ENCODE measurements at places on chromosomes 11 and 22.

DNA sequence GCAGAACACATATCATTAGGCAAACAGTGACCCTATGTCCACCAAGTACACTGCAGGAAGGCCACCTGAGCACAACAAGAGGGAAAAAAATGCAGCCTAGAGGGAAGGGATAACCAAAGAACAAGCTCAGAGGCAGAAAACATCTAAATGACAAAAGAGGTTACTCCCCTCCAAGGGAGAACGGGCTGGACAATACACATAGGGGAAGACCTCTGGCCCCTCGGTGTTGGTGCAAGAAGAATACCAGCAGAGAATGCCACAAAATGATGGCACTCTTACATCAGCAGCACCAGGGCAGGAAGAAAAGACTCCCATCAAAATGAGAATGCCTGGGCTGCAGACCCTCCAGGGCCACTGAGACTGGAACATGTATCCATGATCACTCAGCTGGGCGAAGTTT is 66.6 kb upstream of the OPCML start:
- DNase-seq, result no peak

- DNase-seq, result no peak
Observed at GRCh38 chr11:71281204-71281603, 28.8 kb upstream of the SHANK2 start.

DNA sequence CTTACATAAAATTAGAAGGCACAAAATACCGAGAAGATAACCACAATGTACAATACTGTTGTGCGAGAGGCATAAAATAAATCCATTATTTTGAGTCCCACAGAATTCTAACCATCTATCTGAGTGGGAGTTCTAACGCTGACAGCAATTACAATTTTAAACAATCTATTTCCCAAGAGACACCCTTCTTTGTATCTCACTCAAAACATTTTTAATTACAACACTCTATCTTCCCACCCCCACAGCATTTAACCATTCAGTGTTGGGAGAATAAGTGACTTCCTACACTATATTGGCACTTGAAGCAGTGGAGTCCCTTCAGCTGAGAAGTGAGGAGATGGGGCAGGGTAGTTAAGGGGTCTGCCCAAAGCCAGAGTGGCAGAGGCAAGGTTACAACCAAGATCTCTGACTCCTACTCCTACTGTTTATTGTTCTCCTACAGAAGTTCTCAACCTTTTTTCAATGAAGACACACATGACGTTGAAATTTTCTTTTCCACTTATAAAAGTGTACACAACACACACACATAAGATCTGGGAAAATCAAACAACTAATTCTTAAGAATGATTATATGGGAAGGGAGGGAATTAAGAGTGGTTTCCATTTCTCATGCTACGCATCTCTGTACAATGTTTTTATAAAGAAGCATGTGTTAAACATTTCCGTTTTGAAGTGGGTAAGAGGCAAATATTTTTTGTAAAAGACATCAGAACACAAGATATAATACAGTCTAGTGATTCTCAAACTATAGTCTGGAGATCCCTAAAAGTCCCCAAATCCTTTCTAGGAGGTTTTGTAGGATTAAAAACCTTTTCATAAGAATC is 10.9 kb downstream of the SLC25A17 start:
- DNase-seq, result no peak

GRCh38 chr22:16922706-16923105 is 85.3 kb downstream of the GAB4 start:
- DNase-seq, result no peak

GRCh38 chr11:122285070-122285988 is 169.3 kb upstream of the BLID start:
- DNase-seq, result no peak

- DNase-seq, result peak; percentile 52
Observed at GRCh38 chr11:67439321-67440228, 2.1 kb upstream of the PTPRCAP start.

- no peak for DNase-seq
Observed at GRCh38 chr22:46551321-46551720, 13.9 kb upstream of the CELSR1 start.

DNA sequence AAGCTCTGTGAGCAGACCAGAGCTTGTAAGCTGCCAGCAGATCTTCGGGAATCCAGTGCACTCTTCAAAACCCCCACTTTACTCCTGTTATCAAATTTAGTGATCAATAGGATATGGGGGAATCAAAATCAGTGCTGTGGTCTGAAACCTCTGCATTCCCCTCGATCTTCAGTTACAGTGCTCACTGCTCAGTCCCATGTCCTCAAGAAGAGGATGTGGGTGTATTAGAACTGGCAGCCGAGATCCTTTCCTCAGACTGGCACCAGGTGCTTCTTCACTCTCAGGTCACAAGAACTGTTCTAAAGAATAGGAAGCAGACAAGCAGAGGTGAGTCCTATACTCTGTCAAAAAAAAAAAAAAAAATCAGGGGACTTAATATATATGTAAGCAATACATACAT is 15.3 kb upstream of the MAML2 start:
- DNase-seq, result no peak

GRCh38 chr11:17821648-17822400 is 87.2 kb downstream of the KCNC1 start:
- no peak for DNase-seq

- DNase-seq, result peak; percentile 42
Observed at GRCh38 chr11:2844116-2844842, 41.3 kb downstream of the CDKN1C start.

DNA sequence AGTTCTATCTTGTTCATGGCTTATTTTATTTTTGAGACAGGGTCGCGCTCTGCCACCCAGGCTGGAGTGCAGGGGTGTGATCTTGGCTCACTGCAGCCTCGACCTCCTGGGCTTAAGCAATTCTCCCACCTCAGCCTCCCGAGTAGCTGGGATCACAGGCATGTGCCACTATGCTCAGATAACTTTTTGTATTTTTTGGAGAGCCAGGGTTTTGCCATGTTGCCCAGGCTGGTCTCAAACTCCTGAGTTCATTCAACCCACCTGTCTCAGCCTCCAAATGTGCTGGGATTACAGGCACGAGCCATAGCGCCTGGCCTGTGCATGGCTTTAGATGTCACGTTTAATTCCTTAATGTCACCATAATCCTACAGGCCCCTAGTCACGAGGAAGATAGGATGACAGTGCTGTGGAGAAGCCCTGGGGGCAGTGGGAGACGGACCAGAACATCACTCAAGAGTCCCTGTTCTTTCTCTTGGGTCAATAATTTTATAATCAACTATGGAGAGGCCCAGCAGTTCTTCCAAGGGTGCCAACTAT is 99.5 kb downstream of the RDX start:
- no peak for DNase-seq

DNA sequence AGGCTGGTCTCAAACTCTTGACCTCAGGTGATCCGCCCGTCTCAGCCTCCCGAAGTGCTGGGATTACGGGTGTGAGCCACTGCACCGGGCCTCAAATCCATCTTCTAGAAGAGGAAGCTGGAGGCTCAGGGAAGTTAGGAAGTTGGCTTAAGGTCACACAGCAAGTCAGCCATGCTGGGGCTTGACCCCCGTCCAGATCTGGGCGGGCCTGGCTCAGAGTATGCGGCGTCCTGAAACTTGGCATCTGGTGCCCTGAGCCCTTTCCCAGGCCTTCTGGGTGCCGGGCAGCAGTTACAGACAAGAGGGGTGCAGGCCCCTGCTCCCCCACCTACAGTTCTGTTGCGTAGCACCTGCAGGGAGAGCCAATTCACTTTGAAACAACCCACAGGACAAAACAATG is 11.2 kb downstream of the MPPED1 start:
- DNase-seq, result no peak

DNA sequence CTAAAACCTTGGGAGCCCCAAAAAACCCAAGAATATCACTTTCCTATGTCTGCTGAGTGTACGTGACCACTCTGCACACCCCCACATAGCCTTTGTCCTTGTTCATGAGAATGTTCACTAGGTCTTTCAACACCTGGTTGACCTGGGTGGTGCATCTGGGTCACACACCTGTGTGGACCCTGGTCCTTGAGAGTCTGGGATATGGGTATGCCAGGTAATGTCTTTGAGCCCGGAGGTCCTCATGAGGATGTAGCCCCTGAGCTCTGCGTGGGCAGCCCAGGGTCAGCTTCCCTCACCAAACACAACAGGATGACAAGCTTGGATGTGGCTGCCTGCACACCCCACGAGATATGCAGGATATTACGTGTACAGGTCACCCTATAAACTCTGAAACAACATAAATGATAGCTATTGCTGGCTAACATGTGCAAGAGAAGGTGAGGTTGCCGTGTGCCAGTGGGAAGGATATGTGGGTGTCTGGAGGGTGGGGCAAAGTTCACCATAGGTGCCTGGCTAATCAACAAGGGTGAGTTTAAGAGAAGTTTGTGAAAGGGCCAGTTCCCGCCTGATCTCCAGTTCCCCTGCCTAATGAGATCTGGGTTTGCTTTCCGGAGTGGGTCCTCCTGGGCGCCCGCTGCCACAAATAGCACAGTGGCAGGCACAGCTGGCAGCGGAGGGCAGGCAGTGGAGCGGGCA is 1.4 kb upstream of the PPARA start:
- DNase-seq, result no peak

- no peak for DNase-seq
Observed at GRCh38 chr11:102610200-102610599, 14.9 kb downstream of the MMP20 start.

DNA sequence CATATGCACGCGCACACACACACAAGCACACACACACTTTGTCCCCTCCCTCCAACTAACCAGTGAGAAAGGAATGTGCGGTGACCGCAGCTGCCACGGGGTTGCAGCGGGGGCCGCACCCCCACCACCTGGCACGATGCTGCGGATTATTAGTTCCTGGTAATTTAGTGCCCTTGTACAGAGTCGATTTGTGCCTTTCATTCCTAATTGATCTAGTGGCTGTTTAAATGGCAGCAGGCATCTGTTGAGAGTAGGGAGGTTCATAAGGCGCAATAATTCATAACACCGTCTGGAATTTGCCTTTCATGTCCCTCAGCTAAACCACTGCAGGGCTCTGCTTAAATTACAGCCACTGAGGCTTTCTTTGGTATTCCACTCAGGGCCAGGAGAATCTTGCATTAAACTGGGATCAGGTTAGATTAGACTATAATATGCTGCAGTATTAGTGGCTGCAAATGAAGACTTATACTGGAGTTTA is 113.7 kb downstream of the FEZ1 start:
- no peak for DNase-seq

DNA sequence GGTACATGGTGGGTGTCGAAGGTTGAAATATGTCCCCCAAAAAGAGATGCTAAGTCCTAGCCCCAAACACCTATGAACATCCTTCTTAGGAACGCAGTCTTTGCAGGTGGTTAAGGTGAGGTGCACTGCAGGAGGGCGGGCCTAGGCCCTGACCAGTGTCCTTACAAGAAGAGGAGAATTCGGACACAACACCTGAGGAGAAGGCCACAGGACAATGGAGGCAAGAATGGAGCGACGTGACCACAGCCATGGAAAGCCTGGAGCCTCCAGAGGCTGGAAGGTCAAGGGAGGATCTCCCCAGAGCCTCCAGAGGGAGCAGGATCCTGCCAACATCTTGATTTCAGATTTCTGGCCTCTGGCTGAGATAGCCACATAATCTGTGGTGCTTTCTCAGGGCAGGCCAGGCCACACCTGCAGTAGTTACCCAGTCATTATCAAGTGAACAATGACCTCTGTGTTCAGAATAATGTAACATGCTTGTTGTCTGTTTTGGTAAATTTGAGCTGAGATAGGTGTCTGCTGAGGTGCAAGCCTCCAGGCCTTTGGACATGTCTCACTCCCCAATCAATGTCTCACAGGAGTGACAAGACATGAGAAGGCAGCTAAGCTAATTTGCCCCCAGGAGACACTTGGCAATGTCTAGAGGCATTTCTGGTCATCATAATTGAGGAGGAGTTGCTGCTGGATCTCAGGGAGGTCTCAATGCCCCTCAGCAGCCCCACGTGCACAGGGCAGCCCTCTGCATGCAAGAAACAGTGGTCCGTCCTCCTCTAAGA is 498.9 kb downstream of the BRD1 start:
- DNase-seq, result no peak

GRCh38 chr11:47244448-47245350 is 3.9 kb downstream of the ACP2 start:
- DNase-seq, result no peak

- no peak for DNase-seq
Observed at GRCh38 chr22:49954991-49955580, 5.5 kb upstream of the PIM3 start.

- DNase-seq, result no peak
Observed at GRCh38 chr22:20810645-20811044, 36.7 kb downstream of the SERPIND1 start.

DNA sequence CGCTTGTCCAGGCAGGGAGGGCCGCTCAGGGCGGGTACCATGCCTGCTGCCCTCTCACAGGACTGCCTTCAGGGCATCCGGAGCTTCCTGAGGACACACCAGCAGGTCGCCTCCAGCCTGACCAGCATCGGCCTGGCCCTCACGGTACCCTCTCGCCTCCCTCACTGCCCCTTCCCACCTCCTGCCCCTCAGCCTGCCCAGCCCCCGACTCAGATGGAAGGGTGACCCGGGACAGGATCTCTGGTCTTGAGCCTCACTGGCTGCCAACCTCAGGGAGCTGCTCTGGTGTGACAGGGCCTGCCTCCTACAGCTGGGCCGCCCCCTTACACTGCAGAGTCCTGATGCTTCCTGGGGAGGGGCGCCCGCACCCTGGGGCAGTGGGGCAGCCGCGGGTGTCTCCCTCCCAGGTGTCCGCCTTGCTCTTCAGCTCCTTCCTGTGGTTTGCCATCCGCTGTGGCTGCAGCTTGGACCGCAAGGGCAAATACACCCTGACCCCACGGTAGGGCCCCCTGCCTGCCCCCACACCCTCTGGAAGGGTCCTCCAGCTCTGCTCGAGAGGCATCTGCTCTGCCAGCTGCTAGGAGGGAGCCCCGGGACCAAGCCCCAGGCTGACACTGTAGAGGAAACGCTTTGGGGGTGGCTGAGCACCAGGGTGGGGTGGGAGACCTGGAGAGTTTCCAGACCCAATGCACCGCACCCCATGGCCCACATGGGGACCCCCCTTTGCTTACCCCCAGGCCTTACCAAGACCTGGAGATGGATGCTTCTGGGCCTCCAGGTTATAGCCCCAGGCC is 14.6 kb downstream of the TSPAN32 start:
- no peak for DNase-seq

DNA sequence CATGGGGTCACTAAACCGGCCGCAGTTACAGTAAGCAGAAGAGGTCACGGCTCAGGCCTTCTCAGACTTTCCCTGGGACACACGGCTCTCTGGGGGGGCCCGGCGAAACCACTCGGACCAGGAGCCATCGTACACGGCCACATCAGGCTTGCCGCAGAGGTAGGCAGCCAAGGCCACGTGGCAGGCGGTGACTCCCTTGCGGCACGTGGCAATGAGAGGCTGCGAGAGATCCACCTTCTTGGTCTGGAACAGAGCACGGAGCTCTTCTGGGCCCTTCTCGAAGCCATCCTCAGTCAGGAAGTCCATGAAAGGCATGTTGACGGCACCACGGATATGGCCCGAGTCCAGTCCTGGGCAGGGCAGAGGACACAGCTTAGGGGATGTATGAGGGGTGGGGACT is 8.3 kb downstream of the TST start:
- no peak for DNase-seq

DNA sequence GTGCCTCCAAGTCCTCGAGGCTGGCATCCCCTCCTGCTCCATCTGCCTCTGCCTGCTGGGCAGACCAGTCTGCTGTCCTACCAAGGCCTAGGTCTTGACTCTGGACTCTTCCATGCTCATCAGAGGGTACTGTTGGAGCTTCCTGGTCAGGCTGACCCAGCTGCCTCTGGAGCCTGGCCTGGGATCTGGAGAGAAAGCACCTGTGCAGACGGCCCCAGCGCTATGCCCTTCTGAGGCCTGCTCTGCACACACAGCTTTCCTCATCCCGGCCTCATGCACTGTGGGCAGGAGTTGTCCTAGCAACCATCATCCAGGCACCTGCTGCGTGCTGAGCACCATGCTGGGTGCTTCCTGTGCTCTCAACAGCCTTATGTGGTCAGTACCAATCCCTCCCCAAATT is 70.8 kb downstream of the CDKN1C start:
- no peak for DNase-seq

Data from PC-9 (cell line).